T-cell (primary cell): ENCODE measurements at places on chromosomes 4 and X.

GRCh38 chr4:84678976-84679744 is 96.2 kb downstream of the CDS1 start:
- no peak for DNase-seq

DNA sequence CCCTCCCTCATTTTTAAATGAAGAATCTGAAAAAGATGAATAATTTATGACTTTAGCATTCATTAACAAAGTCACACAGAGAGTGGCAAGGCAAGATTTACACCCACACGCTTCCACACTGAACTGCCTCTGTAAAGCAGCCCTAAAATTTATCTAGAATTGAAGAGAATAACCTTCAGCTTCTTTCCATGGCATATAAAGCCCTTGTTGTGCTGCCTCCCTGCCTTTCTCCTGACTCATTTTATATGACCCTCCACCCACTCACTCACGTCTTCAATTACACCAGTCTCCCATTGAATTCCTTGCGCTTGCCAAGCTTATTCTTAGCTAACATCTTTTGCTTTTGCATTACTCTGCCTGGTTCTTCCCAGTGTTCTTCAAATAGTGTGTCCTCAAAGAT is 2649.3 kb downstream of the PCDH7 start:
- no peak for DNase-seq

- no peak for DNase-seq
These were observed 700 bp downstream of the SLC26A1 start for GRCh38 chr4:992297-993110.

DNA sequence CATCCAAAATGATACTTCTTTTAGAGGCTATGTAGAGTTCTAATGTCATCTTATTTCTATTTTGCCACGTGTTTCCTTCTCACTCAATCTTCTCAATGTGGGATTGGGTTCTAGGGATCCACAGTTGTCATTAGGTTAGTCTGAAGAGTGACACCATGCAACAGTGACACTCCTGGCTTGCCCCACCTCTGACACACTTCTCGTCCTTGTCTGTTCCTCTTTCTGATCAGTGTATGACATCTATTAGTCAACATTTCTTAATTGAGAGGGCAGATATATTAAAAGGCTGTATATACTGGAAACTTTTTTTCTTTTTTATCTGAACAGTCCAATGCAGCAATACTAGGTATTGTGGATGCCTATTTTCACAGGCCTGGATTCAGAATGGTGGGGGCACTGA is 67.6 kb upstream of the GYPA start:
- DNase-seq, result no peak

- no peak for DNase-seq
These were observed 69.8 kb downstream of the ARHGEF38 start for GRCh38 chr4:105622269-105622668.

- no peak for DNase-seq
These were observed 61.0 kb upstream of the DCAF8L1 start for GRCh38 chrX:28042260-28042659.

GRCh38 chr4:176149680-176150355 is 45.6 kb downstream of the SPATA4 start:
- DNase-seq, result no peak

- no peak for DNase-seq
These were observed 240.9 kb upstream of the STS start for GRCh38 chrX:6906608-6907007.
